ENCODE measurements at places on chromosomes 16 and 17.

DNA sequence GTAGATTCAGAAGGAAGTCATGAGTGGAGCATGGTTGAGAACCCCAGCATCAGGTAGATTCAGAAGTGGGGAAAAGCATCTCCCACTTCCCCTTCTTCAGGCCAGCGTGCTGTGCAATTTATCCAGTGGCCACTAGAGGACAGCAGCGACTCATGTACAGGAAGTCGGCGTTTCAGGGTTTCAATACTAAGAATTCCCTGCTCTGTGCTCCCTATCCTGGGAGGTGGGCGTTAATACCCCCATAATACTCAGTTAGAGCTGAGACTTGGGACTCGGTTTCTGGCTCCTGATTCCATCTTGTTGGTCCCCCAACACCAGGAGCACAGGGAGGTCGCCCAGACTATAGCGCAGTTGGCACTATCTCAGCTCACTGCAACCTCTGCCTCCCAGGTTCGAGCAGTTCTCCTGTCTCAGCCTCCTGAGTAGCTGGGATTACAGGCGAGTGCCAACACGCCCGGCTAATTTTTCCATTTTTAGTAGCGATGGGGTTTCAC, 75.3 kb upstream of the AMZ2 start:
- DNase-seq, result peak; percentile 74

DNA sequence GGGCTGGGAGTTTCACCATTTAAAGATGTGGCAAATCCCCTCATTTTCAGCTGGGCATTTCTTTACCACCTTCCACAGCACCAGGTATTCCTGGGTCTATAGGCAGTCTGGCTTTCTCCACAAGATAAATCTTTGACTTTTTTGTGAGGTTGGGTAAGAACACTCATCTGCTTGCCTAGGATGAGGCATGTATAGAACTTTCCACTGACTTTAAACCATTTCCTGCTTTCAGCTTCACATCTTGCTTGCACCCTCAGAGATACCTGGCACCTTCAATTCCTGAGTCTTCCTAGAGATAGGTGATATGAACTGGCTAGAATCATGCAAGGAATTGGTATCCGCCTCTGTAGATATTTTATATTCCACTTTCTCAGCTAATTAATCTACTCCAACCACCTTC, 27.9 kb downstream of the SMURF2 start:
- DNase-seq, result no peak

DNA sequence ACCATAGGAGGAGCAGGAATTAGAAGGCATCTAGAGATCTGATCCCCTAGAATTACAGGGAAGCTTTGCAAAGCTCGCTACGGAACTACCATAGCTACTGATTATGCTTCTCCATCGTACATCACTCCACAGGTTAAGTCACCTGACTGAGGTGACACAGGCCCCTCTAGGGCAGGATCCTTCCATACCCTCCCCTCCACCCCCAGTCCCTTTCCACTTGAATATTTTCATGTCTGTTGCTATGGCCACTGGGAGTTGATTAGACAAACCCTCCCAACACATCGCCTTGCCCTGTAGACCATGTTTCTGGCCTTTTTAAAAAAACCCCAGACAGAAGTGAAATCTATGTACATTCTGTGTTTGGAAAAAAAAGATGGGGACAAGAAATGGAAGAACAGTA, 287.1 kb downstream of the SOX9 start:
- DNase-seq, result no peak

- DNase-seq, result no peak
Observed at GRCh38 chr17:56203430-56203829, 50.2 kb downstream of the ANKFN1 start.

GRCh38 chr17:64653325-64653984, 8.7 kb downstream of the SMURF2 start:
- no peak for DNase-seq

- no peak for DNase-seq
Observed at GRCh38 chr16:1071561-1072225, 854 bp upstream of the SSTR5 start.

DNA sequence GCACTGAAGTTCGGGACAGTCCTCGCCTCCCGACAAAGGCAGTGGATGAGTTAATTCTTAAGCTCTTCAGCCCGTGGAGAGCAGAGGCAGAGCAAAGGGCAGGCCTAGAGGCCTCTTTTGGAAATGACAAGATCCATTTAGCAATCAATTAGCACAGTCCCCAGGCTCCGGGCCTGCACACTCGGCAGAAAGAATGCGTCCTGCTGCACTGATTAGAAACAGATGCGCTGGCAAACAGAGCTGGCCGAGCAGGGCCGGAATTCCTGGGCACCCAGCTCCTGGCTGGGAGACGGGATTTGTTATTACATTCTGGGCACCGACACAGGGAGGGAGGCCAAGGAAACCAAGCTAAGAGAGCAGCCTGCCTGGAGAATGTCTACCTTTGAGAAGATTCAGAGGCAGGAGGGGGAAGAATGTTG, 162.9 kb downstream of the COPRS start:
- no peak for DNase-seq

GRCh38 chr17:66829883-66830282, 5.0 kb upstream of the CACNG5 start:
- DNase-seq, result no peak
